NCI-H187 (cell line): ENCODE measurements at places on chromosomes 1 and 21.

DNA sequence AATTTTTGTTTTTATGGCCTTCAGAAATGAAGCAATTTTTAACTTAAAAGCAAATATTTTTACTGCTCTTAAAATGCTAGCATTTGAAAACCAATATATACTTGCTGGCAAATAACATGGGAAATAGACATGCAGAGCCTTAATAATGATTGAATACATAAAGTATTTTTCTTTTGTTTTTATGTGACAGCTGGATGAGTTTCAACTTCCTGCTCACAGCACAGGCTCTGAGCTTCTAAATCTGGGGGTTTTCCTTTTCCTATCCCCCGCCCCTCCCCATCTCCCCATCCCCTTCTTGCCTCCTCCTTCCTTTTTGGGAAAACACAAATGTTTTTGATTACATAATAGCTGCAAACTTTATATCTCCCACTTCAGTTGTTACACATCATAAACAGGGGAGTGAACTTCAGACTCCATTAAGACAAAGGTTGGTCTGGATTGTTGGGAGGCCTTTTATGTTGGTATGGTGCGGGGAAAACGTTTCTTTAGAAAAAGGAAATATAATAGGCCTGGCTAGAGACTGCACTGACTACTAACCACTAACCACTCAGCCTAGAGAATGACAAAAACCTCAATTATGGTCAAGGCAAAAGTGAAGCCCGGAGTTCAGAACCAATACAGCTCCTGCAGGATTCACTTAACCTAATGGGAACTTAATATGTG is 116.1 kb upstream of the GORAB start:
- peak; percentile 81 for DNase-seq

DNA sequence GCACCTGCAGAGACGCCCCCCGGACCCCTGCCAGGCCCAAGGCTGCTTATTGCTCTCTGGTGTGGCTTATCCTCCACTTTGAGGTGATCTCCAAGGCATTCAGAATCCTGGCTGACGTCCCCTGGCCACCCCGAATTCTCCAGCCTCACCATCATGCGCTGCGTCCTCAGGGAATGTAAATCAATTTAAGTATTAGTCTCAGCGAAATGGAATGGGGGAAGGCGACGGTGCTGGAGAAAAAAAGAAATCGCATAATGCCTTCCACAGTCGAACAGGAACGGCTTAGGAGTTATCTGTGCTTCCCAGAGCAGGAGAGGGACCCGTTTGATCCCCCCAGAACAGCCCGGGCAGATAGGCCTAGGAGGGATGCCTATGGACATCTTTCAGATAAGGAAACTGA is 2.9 kb downstream of the EPHA8 start:
- no peak for DNase-seq

DNA sequence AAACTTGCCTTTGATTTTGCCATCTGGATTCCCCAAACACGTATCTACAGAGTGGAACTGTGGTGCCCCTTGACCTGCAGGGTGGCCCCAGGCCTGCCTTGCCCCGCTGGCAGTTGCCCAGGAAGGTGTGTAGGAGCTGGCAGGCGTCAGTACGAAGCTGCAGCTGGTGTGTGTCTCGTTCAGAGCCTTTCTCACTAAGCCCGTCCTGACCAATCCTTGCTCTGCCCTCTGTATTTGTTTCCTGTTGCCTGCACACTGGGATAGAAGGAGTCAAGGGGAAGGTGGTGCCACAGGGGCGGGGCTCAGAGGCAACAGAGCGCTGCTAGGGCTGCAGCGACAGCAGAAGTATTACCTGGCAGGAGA is 5.2 kb upstream of the VSIG8 start:
- peak; percentile 94 for DNase-seq

GRCh38 chr1:202216691-202217090 is 23.1 kb downstream of the LGR6 start:
- no peak for DNase-seq

DNA sequence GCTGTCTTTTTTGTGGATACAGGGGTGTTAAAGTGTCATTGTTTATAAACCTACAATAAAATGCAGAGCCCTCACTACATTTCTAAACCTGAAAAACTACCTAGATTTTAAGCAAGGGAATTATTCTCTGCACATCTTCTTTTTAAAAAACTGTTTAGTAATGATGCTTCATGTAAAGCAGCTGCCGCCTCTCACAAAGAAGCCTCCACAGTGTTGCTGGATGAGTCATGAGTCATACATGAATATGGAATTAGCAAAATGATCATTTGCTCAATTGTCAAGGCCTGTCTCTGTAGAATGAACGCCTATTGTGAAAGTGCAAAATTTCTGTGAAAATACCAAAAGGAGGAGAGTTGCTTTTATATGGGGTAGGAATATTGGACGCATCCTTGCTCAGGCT is 259.5 kb upstream of the CHRM3 start:
- DNase-seq, result no peak

GRCh38 chr21:42263591-42264131 is 44.7 kb downstream of the ABCG1 start:
- no peak for DNase-seq

DNA sequence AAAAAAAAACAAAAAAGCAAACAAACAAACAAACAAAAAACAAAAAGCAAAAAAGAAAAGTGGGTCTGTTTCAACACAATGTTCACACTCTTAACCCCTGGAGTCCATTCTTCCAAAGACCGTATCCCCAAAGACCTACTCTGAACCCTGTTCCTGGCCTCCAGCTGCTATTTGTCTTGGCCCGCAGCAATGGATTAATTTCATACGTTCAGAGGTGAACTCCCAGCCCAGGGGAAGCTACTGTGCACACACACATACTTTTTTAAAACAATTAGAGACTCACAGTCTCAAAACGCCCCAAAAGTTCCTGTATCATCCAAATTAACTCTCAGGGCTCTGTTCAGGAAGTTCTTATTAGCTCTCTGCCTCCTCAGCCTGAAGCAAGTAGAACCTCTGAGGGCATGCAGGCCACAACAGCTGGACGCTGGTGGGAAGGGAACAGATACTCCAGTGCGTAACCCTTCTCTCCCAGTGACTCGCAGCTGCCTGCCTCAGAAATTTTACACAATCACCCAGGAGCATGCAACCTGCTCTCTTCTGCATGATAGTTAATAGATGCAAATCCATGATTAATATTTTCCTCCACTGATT is 395.4 kb downstream of the RRAGC start:
- DNase-seq, result no peak

- no peak for DNase-seq
Measured at GRCh38 chr1:64663668-64664067, 81.2 kb upstream of the RAVER2 start.

DNA sequence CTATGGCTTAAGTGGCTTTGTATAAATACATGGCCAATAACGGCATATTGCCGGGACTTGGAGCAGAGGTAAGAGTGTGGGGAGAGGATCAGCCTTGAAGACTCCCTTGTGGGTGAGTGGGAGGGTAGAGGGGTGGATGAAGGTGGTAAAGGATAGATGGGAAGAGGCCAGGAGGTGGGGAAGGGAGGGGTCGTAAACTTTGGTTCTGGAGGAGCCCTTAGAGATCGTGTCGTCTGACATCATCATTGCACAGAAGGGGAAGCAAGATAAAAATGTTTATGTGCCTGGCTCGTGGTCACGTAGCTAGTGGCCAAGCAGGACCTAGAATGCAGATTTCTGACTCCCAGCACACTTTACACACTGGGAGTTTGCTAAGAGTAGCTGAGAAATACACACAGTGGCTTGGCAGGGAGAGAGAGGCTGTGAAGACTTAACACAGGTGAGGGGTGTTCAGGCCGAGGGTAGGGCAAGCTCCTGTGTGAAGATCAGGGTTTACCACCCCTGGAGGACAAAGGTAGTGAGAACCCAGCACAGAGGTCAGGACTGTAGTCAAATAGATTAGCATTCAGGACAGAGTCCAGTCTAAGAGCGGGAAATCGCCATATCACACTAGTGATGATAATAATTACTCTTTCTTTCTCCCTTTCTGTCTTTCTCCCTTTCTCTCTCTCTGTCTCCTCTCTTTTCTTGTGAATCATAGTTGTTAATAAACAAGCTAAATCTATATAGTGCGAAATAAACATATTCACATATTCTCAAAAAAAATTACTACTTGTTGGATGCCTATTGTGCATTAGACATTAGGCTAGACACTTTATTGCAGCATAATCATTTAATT is 75.5 kb downstream of the LRRC8D start:
- DNase-seq, result no peak

GRCh38 chr1:36446271-36446670 is 4.0 kb downstream of the OSCP1 start:
- DNase-seq, result no peak

- DNase-seq, result peak; percentile 28
Measured at GRCh38 chr1:203117611-203118575, 9.6 kb upstream of the ADORA1 start.

- DNase-seq, result no peak
Measured at GRCh38 chr1:162541619-162542141, 19.8 kb upstream of the UAP1 start.

- no peak for DNase-seq
Measured at GRCh38 chr1:17078991-17079868, 25.4 kb upstream of the SDHB start.

DNA sequence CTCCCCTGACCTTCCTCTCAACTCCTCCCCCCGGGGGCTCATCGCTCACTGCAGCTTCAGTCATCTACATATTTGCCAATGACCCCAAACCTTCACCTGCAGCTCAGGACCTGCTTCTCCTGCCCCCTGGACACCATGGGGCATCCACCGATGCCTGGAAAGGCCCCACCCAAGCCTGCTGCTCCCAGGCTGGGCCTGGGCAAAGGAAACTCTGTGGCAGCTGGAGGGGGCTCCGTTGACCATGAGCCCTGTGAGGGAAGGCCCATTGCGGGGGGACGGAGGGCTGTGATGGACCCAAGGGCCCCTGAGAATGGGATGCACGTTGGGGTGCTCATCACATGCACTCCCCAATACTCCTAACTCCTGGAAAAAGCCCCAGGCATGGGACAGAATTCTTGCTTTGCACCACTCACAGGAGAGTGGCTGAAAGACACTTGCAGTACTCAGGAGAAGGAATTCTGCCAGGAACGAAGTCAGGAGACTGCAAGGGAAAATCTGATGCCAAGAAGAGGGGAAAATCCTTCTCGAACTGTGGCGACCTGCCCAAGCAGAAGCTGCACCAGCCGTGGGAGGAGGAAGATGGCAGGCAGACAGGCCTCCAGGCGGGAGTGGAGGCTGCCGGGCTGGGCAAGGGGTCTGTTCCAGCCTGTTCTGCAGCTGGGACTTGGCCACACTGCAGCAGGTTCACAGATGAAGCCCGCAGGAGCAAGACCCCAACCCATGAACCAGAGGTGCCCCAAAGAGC is 18.4 kb downstream of the MATN1 start:
- no peak for DNase-seq

DNA sequence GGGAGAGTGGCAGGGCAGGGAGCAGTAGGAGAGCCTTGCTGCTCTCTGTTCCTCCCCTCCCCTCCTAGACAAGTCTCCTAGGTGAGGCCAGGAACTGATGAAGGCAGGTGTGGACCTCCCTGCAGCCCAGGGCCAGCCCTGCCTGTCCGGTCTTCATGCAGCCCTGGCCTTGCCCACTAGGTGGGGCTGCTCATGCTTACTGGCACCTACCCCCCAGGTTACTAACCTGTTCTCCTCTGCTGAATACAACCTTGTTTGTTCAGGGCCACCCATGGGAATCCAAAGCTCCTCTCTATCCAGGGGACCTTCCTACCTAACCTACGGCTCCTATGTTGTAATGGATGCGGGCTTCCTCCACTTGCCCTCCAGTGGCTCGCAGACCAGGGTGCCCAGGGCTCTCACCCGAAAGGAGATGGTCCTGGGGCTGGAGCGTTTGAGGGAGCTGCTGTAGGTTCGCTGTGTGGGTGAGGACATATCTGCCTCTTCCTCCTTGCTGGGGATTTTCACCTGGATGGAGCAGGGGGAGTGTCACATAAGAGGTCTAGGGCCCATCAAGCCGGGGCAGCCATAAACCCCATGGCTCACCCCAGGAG is 7.9 kb upstream of the TNNT2 start:
- DNase-seq, result peak; percentile 1

DNA sequence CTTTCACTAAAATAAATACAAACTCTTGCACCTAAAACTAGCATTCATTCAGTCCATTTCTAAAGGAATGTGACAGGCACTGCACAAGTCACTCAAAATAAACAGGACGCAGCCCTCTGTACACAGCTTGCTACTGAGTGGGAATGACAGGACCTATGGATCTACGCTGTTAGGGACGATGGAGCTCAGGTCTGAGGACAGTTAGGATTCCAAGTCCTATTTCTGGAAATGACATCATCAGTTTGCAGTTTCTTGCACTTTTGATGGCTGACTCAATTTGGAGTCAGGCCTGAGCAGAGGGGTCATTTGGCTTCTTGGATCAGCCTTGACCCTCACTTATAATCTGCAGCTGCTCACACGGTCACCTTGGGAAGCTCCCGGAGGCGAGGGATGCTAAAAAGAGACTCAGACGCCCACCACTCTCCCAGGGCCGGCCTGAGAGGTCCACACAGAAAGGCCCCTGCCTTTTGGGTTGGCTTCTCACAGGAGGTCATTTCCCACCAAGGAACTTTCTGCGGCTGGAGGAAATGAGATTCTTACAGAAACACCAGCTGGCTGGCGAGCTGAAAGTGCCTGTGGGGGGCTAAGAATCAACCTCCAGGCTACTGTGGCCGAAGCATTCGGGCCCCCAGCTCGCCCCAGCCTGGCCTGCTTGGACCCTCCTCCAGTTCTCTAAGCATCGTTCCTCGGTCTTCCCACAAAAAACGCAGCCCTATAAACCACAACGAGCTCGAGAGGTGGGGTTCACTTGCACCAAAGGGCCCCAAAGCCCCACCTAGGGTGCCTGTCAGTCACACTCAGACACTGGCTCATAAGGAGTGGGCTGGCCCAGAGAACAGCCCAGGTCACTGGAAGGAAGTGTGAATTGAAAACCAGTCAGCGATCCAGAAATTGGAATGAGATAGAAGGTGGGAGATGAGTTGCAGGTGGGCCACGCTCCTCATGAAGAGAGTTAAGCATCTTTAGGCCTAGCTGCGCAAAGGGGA is 8.9 kb upstream of the PDE9A start:
- no peak for DNase-seq

DNA sequence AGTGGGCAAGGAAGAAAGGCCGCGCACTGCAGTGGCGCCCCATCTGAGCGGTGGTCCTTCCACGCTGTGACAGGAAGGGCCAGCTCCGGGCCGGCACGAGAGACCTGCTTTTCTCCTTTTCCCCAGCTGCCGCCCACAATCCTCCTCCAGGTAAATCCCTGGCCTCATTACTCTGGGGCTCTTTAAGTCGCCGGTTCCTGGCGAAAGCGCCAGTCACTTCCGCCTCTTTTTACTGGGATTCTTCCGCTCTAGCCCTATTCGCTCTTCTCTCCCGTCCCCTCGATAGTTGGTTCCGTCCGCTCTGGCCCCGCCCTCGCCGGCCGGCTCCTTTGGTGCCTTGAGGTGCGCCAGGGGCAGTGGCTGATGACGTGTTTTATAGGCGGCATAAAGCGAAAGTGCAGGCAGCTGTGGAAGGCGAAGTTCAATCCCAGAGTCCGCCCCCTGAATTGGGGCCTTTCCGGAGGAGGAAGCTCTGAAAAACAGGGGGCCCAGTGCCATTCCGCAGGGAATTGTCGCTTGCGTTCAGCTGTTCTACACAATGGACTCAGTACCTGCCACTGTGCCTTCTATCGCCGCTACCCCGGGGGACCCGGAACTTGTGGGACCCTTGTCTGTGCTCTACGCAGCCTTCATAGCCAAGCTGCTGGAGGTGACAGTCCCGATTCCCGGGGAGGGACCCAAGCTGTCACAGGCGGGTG is 26.2 kb downstream of the MIA3 start:
- peak; percentile 87 for DNase-seq
